Ascending aorta (tissue), 2 donors: ENCODE measurements at places on chromosomes 6 and 20. TPM values are rescaled to one million over a fixed set of nuclear protein-coding genes. Genes with fewer than 3 reads are reported as not detected.

The TSPO2 gene
- not detected for total RNA-seq

The OR2H2 gene
- total RNA-seq = not detected

The RBM12 gene
- 8.9 TPM for total RNA-seq

- no peak for DNase-seq
- no peak overlapping the region for H3K27ac ChIP-seq
- no peaks in the 10 kb centered on the region for H3K36me3 ChIP-seq
- no peaks in the 10 kb centered on the region for H3K4me1 ChIP-seq
Measured at GRCh38 chr6:130008236-130008873, 10.0 kb upstream of the L3MBTL3 start.

GRCh38 chr20:45813489-45813888, 1.0 kb downstream of the UBE2C start:
- H3K4me3 ChIP-seq = no peak overlapping the region
- no peak overlapping the region for H3K27ac ChIP-seq
- peaks cover 11% of the 10 kb centered on the region for H3K4me1 ChIP-seq
- H3K36me3 ChIP-seq = peaks cover 30% of the 10 kb centered on the region
- no peak for DNase-seq

- no peaks in the 10 kb centered on the region for H3K36me3 ChIP-seq
- DNase-seq = no peak
- H3K27me3 ChIP-seq = no peaks in the 10 kb centered on the region
- H3K4me3 ChIP-seq = no peak overlapping the region
- peaks cover 2% of the 10 kb centered on the region for H3K4me1 ChIP-seq
Measured at GRCh38 chr6:39330057-39330456, 7.6 kb upstream of the KCNK16 start.

- H3K4me1 ChIP-seq = no peaks in the 10 kb centered on the region
- H3K27me3 ChIP-seq = no peaks in the 10 kb centered on the region
- H3K27ac ChIP-seq = no peak overlapping the region
- H3K4me3 ChIP-seq = no peak overlapping the region
- no peak for DNase-seq
Measured at GRCh38 chr6:105161421-105161820, 18.4 kb downstream of the POPDC3 start.
